ENCODE measurements at places on chromosomes 4 and X. TPM values are rescaled to one million over a fixed set of nuclear protein-coding genes. Genes with fewer than 3 reads are reported as not detected.
A peak's percentile ranks its signal among the peaks of the same experiment; 100 is the strongest.

AGA gene
- 50.7 TPM for polyA plus RNA-seq

IGSF1 gene
- polyA plus RNA-seq = not detected

APLN gene
- polyA plus RNA-seq = 1.1 TPM

SPANXB1 gene
- not detected for polyA plus RNA-seq

KCND1 gene
- polyA plus RNA-seq = 0.69 TPM

XAGE2 gene
- not detected for polyA plus RNA-seq

BMPR1B gene
- 0.48 TPM for polyA plus RNA-seq

TLR3 gene
- 0.68 TPM for polyA plus RNA-seq

DNA sequence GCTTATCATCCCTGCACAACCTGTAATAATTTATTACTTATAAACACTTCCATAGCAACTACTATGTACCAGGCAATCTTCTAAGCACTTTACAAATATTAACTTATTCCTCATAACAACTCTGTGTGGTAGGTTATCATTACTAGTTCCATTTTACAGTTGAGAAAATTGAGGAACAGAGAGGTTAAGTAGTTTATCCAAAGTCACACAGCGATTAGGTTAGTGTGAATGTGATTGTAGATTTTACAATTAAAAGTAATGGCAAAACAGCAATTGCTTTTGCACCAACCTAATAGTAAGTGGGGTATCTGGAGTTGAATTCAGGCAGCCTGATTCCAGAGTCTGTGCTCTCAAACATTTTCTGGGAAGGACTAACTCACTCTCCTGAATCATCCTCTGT is 348.9 kb downstream of the NKX6-1 start:
- DNase-seq = no peak

GRCh38 chr4:40227284-40227683 is 30.5 kb downstream of the RHOH start:
- DNase-seq = no peak

DNA sequence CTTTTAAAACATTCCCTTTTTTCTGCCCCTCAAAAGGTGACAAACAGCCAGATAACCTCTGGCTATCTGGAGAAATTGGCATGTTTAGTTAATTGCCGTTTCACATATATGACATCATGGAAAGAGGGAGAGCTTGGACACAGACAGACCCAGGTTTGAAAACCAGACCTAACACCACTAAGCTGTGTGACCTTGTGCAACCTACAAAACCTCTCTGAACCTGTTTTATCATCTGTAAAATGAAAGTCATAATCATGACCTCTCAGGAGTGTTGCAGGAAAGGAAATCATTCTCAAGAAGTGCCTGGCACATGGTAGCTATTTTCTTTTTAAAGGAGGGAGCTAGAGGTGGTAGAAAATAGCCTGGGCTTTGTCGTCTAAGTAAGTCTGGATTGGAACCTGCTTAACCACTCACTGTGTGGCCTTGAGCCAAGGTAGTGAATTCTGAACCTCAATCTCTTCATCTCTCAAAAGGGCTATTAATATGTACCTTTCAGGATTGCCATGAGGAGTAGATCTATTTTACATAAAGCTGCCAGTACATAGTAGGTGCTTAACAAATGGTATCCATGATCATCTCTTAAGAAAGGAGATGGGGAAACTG is 363.5 kb downstream of the BCOR start:
- DNase-seq = no peak

GRCh38 chr4:94551643-94552564 is 100.2 kb downstream of the PDLIM5 start:
- peak; percentile 51 for DNase-seq

DNA sequence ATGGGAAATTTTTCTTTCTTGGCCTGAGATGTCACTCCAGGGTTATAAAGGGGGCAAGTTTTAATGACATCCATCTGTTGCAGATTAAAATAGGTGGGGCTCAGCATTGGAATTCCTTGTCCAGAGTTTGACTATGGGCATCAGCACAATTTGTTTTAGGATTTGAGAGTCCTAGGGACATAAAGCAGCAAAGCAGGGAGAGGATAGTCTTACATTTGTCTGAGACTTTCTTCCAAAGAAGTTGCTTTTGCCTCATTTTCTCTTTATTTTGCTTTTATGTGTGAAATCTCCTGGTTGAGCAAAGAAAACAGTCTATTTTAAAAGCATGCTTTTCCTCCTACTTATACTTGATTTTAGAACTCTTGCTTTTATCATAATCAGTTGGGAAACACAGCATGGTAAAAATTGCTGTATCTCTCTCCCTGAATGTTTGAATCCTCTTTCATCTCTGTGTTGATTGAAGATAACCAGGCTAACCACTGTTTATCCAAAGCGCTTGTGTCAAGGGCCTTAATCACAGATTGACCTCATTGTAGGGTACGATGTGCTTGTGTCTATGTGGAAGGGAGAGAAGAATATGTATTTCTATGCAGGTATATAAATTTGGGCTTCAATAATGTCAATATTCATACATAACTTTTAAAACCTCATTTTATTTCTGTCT is 121.5 kb downstream of the ANK2 start:
- DNase-seq = no peak

DNA sequence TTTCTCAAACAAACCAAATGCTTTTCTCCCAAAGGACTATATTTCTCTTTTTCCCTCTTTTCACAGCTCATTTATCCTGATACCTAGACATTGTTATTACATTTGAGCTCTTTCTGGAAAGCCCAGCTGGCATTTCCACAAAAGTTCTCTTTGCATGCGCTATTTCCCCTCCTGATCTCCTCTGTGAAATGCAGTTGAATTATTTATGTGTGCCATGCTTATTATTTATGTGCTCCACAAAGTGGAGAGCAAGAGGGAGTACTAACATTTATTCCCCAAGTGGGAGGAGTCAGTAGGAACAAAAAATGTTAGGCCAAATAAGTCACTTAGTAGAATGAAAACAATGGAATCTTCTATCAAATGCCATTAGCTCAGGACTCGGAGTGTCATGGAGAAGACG is 626.6 kb upstream of the IGFBP7 start:
- no peak for DNase-seq

DNA sequence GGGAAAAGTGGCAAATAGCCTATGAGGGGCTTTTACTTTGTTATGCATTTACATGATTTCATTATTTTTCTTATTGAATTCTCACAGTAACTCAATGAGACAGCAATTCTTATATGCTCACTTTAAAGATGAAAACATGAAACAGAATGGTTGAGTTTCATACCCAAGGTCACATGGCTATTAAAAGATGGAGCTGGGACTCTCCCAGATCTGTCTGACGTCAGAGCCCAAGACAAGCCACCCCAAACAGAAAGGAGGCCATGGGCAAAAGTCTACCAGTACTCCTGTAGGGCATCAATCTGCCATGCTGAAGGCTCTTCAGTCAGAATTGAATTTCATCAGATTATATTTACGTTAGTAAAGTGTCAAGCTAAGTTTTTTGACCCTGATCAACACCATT is 13.2 kb downstream of the HSD17B11 start:
- no peak for DNase-seq

- no peak for DNase-seq
These were observed 122.4 kb downstream of the SLC39A8 start for GRCh38 chr4:102222838-102223409.

DNA sequence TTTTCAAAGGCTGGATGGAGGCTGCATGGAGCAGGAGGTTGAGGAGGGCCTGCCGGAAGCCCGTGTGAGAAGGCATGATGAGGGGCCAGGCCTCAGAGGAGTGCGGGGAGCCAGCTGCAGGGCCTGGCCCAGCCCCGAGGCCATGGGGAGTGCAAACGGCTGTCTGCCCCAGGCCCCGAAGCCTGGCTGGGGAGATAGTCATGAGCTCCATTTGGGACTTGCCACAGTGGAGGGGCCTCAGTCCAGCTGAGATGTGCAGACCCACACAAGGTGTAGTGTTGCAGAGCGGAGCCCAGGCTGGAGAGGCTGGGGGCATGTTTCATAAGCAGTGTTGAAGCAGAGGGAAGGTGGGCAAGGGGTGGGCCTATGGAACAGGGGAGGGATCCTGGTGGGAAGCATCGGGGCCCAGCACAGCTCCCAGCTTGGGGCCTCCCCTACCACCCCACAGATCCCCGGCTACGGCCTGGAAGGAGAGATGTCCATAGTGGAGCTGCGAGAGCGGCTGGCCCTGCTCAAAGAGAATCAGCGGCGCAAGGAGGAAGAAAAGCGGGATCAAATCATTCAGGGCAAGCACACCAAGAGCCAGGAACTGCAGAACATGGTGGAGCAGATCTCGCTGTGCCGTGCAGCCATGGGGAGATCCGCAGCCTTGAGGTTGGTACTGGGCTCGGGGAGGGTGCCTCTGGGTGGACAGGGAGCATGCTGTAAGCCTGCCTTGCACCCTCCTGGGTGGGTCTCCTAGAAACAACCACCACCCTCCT is 9.1 kb upstream of the RNF4 start:
- DNase-seq = no peak

DNA sequence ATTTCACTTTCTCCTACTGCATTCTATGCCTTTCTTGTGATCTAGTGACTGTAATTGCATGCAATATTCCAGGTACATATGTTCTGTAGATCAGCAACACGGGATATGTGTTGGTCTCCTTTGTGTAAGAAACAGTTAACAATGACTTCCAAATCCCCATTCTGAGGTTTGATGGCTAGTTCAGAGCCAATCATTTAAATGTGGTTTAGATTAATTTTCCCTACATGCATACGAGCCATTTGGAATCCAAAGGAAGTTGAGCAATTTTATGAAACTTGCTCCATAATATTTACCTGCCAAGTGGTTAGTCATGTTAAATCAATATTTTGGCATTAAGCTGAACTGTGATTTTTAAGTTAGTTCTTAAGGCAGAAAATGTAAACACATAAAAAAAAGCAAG is 172.8 kb upstream of the DCAF12L2 start:
- no peak for DNase-seq

DNA sequence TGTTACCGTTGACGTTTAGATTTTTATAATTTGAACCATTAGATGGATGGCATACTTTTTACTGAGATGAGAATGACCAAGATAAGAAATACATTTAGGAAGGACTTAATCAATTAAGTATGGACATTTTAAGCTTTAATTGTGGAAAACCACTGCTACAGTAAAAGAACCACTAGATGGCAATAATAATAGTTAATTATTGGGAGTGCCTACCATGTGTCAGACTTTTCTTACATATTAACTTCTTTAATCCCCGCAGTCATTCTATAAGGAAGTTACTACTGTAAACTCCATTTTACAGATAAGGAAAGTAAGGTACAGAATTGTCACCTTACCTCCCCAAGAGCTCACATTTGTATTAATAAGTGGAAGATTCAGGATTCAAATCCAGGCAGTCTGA is 48.5 kb upstream of the MYOZ2 start:
- DNase-seq = peak; percentile 51

- peak; percentile 86 for DNase-seq
These were observed 19.6 kb upstream of the TCEAL4 start for GRCh38 chrX:103565752-103566151.

GRCh38 chrX:1444561-1445500 is 7.9 kb downstream of the ASMTL start:
- DNase-seq = no peak

- no peak for DNase-seq
These were observed 58.5 kb downstream of the TMEM131L start for GRCh38 chr4:153524682-153525081.

DNA sequence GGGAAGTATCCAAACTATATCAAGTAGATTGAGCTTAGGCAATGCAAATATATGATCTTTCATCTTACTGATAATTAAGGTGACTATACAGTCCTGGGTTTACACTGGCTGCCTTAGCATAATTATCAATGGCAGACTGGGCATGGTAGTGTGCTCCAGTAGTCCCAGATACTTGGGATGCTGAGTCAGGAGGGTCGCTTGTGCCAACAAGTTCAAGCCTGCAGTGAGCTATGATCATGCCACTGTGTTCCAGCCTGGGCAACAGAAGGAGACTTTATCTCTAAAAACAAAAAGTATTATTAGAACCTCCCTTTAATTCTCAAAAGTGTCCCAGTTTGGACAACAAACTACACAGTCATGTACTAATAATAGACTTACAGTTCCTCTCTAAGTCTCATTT is 99.4 kb upstream of the RASGEF1B start:
- no peak for DNase-seq

GRCh38 chrX:14274691-14275090 is 245.0 kb upstream of the GEMIN8 start:
- no peak for DNase-seq

DNA sequence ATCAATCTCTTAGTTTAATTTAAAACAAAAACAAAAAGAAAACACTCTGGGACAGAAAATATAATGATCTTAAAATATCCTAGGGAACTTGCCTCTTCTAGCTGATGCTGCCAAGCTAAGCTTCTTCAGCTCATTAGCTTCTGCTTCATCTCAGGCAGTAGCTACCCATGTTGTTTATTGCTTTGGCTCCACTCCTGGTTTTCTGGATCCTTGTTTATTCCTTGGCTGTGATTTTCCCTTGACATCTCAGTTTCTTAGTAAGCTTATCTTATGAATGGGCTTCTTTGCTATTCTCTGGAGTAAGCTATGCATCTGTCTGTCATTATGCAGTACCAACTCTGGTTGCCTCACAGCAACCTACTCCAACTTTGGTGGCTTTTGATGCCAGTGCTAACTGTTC is 5.1 kb upstream of the MTHFD2L start:
- DNase-seq = no peak
